NCI-H2171 treated with DMSO at 0.1 percent for 48 hours (cell line): ENCODE measurements at places on chromosomes 7 and 10.

GRCh38 chr10:126057494-126057893, 161.1 kb downstream of the FANK1 start:
- DNase-seq = no peak

DNA sequence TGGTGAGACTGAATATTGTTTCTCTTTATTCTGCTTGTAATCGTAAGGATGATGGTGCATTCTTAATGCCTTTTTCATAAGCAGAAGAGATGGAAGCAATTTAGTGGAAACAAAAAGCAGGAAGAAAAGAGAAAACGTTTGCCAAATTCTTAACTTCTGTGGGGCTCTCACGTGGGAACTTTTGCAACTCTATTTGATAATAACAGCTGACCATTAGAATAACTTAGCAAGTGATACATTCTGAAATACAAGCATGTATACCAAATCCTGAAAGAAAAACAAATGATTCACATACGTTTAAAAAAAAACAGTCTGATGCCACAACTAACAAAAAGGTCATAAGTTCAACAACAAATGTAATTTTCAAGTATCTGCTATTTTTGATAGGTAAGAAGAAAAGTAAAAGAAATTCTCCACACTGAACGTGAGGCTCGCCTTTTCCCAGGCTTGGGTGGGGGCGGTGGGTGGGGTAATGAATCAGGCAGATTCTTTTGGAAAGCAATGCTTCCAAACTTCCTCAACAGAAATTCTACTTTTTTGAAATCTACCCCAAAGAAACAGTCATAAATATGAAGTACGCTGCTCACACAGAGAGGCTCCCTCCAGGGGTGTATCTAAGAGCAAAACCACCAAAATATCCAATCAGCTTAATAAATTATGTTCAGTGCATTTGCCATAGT, 446.2 kb upstream of the MGMT start:
- no peak for DNase-seq

DNA sequence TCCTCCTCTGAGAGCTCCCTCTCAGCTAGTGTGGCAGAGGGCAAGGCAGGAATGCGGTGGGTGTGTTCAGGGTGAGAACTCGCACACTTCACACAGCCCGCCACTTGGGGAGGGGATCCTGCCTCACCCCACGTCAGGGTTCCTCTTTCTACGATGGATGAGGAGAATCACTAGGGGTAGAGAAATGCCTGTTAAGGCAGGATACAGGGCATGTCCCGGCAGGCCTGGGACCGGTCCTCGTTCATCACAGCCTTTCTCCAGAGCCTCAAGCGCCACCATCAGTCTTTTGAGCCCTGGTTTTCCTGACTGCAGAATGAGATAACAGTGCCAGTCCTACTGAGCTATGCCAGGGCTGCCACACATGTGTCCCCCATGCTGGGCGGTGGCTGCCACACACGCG, 546.7 kb upstream of the ADARB2 start:
- no peak for DNase-seq

GRCh38 chr7:92808006-92808405, 28.4 kb downstream of the CDK6 start:
- DNase-seq = no peak

DNA sequence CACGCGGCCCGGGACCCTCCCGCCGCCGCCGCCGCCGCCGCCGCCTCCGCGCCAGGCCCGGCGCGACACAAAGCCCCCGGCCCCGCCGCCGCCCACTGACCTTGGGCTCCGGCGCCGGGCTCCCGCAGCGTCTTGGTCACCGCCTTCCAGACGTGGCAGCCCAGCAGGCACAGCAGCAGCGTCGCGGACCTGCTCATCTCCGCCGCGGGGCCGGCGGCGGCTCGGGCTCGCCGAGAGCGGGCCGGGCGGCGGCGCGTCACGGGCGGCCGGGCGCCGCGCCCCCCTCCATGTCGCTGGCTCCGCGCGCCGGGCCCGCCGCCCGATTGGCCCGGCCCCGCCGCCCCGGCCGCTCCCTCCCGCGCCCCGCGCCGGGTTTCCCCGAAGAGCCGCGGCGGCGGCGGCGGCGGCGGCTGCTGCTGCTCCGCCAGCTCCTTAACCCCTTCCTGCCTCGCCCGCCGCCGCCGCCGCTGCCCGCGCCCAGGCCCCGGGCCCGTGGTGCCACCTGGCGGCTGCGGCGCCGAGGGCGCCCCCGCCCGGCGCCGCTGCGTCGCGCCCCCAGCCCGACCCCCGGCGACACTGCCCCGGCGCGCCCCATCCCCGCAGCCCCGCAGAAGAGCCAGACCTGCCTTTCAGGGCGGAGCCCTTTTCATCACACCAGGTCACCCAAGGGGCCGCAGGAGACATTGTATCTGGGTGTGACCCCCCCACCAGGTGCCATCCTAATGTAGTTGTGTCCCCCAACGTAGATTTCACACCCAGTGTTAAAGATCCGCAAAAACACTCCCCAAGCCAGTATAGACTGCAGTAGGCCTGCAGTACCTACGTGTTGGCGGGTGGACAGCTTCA, at the start of gene FAM171A1:
Gene FAM171A1, minus strand, starts transcription at position 434 of the 846 bp plus-strand sequence. Its CDS starts 237 bp downstream, at position 197.
- peak; percentile 34 for DNase-seq

- no peak for DNase-seq
Observed at GRCh38 chr10:73359492-73359891, 828 bp upstream of the CFAP70 start.

- no peak for DNase-seq
Observed at GRCh38 chr10:2899246-2899951, 167.9 kb upstream of the PFKP start.

DNA sequence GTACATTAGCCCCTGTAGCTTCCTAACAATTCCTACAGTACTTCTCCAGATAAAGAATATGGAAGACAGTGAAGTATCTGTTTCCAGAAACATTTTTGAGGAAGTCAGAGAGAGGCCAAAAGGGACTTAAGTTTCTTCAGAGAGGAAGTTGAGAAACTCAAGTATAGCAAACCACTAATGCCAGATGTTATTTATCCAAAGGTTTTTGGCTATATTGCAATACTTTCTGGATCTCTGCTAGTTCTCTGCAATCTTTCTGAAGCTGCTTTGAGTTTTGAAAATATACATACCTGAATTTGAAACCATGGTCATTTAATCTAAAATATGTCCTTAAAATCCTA, 64.7 kb downstream of the BICC1 start:
- no peak for DNase-seq

- DNase-seq = no peak
Observed at GRCh38 chr10:35000936-35001335, 89.2 kb downstream of the CUL2 start.

DNA sequence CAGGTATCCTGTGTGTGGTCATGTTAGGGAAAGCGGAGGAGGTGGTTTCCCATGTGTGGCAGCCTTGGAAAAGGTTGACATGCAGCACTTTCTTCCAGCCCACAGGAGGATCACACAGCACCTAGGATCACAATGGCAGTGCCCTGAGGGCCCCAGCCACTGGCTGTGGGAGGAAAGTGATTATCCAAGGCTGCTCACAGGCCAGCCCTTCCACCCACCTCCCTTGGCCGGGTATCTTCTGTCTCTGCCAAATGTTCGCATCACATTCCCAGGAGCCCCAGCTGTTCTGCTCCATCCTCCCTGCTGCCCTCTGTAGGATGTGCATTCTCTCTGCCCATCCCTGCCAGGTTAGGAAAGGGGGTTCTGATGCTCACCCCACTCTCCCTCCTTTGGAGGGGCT, 2.5 kb upstream of the MLXIPL start:
- DNase-seq = peak; percentile 89

DNA sequence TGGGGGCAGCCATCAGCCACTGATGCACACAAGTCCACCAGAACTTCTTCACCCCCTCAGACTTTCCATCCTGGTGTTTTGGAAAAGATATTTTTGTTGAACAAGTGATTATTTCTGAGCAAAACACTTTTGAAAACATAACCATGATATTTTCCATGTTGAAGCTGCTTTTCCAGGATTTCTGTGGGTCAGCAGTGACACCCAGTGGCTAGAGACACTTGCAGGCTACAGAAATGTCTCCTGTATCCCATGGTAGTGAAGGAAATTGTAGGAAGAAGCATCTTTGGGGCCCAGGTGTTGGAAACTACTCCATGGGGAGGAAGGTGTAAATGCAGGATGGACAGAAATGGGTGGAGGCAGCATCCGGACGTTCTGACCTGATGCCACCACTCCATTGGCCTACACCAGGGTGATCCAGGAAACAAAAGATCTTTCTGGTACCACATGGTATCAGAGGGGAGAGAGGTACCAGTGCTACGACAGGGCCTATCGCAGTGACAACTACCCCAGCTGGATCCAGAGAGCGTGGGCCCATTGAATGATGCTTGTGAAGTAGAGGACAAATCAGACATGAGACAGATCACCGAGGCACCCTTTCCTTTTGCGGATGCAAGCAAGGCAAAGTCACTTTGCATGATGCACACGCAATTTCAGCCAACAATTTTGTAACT, 111.7 kb upstream of the COBL start:
- peak; percentile 7 for DNase-seq

- DNase-seq = no peak
Observed at GRCh38 chr7:7201578-7202374, 19.4 kb downstream of the C1GALT1 start.

DNA sequence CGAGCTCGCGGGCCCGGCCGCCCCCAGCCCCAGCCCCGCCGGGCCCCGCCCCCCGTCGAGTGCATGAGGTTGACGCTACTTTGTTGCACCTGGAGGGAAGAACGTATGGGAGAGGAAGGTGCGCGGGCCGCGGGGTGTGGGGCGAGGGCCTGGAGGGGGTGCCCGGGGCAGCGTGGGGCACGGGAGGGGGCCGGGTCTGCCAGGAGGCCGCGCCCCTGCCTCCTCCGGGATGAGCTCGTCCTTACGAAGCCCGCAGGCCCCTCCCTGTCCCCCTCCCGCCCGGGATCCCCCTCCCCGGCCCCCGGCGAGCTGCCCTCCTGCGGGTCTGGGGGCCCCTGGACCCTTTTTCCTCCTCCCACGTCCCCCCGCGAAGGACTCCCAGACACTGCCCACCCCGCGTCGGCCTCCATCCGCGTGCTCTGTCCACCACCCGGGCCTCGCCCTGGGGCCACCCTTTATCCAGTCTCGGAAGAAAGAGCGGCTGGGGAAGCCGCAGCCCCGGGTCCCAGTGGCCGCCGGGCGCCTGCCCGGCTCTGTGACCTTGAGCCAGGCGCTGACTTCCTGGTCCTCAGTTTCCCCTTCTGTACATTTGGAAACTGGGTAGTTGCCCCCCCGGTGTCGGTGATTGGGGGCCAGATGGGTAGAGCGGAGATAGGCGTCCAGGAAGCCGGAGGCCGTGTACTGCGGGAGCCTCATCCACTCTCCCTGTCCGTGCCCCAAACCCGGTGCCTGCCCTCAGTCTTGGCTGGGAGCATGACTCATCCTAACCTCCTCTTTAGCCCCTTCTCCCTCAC, 521 bp downstream of the LIMK1 start:
- DNase-seq = peak; percentile 51

DNA sequence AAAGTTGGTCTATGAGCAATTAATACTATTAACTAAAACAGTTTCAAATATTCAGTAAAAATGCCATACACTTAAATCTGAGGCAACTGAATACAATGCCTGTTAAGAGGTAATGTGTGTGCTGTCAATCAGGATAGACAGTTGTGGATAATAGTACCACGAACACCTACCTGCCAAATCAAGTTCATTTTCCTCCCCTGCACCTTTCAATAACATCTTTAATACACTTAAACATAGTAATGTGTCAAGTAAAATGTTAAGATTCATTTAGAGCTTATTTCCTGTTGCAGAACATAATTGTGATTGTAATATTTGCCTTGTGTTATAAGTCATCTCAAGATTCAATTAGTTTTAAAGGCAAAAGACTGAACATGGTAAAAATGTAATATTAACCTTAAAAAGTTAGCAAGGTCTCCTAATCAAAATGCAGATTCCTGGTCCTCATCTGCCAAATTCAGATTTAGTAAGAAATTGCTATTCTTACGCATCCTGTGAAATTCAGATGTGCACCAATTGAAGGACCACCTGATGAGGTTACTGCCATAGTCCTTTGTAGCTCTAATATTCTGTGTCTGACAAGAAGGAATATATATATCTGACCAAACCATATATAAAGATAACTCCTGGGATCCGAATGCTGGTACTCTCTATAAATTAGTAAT, 37.1 kb downstream of the COL1A2 start:
- no peak for DNase-seq

DNA sequence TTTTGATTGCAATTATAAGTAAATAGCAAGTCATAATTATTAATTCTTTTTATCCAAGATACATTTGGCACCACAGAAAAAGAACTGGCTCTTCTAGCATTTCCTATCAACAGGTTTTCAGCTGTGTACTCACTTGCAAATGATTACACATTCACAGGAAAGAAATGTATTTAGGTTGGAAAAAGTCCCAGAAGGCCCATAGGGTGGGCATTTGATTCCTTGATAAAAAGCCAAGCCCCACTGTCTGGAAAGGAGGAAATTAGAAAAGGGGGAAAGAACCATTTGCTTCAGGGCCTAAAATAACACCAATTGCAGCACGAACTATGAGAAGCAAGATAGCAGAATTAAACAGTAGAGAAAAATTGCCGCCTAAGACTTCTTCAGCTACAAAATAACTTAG, 80.8 kb upstream of the COL1A2 start:
- no peak for DNase-seq

DNA sequence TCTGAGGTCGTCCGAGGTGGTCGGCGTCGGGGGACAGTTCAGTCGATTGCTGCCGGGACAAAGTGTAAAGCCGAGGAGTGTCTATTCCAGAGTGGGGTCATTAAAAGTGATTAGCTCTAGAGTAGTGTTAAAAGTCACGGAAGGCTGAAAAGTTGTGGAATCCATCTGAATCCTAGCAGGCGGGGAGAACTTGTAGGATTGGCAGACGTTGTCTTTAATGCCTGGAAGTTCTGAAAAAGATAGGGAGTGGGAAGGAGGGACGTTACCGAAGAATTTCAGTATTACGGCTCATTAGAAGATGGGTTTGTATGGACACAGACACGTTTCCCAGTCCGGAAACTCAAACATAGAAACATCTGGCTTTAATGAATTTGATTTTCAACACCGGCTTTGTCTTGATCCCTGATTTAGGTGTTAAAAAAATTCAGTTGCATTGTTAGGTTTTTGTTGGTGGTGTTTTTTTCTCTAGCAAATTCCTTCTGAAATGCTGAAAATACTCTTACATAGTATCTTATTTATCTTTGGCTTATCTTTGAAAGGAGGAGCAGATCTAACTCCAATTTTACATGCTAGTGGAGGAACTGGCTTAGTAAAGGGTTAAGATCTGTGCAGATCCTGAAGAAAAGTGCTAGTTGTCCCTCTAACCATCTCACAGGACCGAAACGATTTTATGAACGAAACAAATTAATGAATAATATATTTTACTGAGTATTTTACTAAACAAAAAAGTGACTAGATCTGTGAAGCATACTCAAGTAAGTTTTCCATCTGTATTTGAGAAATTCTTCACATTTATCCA, 900 bp downstream of the MKLN1 start:
- DNase-seq = peak; percentile 35

GRCh38 chr7:55514546-55515265, 57.6 kb downstream of the VOPP1 start:
- no peak for DNase-seq

GRCh38 chr7:32952876-32953275, 4.4 kb upstream of the FKBP9 start:
- peak; percentile 40 for DNase-seq

DNA sequence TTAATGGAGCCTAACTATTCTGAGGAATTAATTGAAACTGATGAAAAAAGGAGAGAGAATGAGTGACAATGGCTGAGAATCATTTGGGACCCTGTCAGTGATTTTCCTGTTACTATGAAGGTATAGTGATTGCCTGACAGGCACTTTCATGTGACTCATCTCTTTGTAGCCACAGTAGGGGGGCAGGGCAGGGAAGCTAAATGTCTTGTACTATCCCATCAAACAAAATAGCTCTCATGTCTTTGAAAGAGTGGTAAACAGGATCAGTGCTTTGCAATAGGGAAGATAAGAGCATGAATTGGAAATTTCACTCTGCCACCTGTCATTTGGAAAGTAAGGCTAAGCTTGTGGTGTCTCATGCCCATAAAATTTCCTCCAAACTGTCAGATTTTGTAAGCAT, 94.5 kb upstream of the GSDME start:
- DNase-seq = no peak
